Fibroblast of skin of scalp (primary cell): ENCODE measurements at places on chromosomes 3 and 15.
A peak's percentile ranks its signal among the peaks of the same experiment; 100 is the strongest.

DNA sequence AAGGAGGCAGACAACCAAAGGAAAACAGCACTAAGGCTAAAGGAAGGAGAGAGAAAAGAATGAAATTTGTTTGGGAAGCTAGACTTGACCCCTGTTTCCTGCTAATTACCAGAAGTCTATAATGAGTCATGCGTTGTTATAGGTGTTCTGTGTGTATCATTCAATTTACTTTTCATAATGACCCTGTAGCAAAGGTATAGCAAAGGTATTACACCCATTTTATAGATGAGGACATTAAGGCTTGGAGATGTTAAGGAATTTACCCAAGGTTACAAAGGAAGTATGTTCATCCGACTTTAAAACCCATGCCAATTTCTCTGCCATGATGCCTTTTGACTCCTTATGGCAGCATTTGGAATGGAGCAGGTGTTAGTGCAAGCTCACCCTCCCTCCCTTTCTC lies 54.9 kb downstream of the RAP2B start:
- DNase-seq, result no peak

DNA sequence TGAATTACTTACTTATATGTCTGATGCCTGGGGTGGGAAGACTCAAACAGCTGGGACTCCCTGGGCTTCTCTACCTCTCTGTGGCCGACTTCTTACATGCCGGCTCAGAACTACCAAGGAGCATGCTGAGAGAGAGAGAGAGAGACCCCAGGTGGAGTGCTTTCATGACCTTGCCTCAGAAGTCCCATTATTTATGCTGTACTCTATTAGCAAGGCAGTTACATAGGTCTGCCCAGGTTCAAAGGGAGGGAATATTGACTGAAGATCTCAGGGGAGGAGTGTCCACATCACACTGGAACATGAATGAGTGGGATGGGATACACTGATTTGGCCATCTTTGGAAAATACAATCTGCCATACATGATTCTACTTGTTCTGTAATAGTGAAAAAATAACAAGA lies 16.2 kb downstream of the CCDC32 start:
- DNase-seq, result no peak

DNA sequence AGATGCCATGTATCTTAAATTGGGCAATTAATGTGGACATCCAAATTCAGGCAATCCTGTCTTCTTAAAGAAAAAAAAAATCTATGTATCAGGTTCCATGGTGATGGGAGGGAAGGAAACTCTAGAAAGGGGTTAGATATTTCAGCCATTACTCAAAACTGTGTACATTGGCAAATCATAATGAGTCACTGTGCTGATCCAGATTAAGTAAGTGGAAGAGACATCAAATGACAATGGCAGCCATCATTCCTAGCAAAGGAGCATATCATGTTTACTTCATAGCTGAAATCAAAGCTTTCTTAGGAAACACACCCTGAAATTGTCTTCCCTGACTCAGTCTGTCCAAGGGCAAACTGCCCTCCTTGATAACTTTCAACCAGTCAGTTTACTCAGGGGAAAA lies 713.3 kb upstream of the GBE1 start:
- peak; percentile 45 for DNase-seq

DNA sequence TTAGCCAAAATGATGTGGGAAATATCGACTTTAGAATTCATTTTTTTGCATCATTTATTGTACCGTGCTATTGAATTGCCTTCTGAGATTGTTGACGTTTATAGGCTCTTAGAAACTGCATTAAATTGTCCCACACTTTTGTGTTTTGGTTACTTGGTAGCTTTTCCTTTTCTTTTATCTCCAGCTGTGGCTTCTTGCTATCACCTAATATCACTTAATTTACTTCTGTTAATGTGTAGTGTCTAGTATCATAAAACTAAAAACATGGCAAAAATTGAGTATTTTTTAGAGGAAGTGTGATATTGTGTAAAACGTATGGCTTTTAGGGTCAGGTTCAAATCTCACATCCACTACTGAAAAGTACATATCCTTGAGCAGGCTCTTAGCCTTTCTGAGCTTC lies 11.2 kb downstream of the TMOD3 start:
- no peak for DNase-seq

DNA sequence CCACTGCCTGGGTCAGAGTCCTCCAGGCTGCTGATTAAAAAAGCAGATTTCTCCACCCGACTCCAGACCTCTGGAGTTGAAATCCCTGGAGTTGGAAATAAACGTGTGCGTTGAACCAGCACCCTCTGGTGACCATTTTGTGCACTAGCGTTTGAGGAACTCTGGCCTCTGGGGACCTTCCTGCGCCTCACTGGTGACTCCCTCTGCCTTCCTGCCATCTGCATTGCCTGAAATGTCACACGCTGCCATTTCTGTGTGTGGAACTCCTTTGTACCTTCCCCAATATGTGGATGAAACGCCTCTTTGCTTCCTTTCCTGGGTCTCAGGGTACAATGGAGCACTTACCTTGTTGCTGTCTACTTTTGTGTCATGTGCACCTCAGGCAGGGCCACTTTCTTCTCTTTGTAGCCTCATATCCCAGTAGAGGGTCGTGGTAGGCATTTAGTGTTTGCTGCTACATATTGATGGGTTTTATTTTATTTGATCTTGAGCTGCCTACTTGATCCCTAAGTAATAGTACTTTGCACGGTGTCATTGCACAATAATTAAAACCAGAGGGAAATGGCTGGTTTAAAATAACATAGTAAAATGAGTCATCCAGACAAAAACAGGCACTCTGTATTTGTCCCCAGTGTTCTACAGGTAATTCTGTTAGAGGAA lies 56.8 kb downstream of the GPR171 start:
- peak; percentile 80 for DNase-seq

GRCh38 chr3:114624047-114624445 lies 330.2 kb downstream of the TIGIT start:
- DNase-seq, result peak; percentile 28

DNA sequence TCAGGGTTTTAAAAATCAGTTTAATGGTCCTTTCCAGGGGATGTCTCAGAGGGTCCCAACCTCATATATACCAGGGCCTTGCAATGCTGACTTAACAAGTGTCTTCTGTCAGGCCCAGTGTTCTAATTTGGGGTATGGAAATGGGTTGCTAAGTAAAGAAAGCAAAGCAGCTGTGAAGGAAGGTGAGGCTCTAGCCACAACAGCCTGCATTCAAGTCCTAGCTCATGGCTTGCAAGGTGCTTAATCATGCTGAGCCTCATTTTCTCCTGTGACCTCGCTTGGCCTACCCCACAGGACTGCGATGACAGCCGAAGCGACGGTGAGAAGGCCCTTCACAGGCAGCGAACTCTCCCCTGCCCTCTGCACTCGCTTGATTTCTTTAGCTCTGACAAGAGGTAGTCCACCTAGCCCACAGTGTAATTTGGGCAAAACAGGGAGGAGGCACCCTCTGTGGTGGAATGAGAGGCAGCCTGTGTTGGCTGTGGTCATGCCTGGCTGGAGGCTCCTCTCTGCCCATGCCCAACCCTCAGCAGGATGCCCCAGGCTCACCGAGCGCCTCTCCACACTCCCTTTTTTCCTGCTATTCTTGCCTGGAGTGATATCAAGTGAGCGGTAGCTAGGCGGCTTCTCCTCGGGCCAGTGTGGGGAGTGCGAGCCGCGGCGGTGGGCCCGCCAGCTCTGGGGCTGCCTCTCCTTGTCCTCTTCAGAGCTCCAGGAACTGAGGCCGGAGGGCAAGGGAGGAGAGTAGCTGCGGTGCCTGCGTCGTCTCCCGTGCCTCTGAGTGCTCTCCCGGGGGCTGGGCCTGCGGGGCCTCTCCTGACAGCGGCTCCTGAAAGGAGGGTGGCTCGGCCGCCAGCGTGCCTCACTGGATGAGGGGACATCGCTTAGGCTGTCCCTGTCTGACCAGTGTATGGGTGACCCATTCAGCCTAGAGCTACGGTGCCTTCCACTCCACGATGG lies 29.2 kb downstream of the ILDR1 start:
- no peak for DNase-seq

- no peak for DNase-seq
These were observed 4.5 kb downstream of the UROC1 start for GRCh38 chr3:126512916-126513650.

- DNase-seq, result no peak
These were observed 336.4 kb upstream of the CTNNB1 start for GRCh38 chr3:40862946-40863345.
